Activated CD4-positive, alpha-beta T cell treated with anti-CD3 and anti-CD28 coated beads, Interleukin-2, amount 50 U/mL, for 24 hours (primary cell): ENCODE measurements at places on chromosomes 1 and 21.

GRCh38 chr1:68384321-68384813 lies 65.4 kb downstream of the RPE65 start:
- no peak for DNase-seq

DNA sequence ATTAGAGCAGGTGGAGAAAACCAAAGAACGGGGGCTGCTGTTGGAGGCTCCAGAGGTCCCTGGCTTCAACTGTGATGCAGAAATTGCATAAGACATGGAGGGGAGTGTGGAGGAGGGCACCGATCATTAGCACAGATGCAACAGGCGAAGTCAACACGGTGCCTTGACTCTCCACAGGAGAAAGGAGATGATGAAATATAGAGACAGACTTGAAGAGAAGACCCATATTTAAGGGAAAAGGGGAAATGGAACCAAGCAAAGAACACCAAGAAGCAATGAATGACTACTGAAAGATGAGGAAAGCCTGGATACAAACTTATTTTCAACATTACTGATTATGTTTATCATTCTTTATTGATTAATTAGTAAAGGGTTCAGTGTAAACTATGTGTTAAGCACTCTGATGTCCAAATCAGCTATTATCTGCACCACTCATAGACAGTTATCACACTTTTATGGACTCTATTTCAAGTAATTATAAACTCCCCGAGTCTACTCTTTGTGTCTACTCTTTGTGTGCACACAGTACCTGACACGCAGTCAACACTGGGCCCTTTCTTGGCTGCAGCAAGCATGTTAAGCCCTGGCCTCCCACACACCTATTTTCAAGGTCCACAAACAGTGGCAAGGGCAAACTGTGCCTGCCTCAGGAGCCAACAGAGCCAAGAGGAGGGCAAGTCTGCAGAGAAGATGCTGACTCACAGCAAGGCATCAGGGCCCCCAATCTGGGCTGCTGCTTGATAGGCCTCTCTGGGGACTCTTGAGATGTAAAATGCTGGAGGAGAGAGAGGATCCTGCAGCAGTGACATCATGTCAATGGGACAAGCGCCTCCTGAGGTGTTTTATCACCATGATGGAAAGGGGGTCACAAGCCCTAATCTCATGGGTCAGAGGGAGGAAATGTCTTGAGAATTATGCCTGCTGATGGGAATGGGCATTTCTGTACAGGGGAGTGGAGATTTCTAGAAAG lies 17.6 kb downstream of the PCNX2 start:
- DNase-seq, result no peak

- DNase-seq, result no peak
These were observed 79.0 kb downstream of the RASAL2 start for GRCh38 chr1:178172939-178173338.

- DNase-seq, result no peak
These were observed 33.8 kb downstream of the SIM2 start for GRCh38 chr21:36732761-36733160.

- no peak for DNase-seq
These were observed 323.3 kb downstream of the AJAP1 start for GRCh38 chr1:4977701-4978100.

DNA sequence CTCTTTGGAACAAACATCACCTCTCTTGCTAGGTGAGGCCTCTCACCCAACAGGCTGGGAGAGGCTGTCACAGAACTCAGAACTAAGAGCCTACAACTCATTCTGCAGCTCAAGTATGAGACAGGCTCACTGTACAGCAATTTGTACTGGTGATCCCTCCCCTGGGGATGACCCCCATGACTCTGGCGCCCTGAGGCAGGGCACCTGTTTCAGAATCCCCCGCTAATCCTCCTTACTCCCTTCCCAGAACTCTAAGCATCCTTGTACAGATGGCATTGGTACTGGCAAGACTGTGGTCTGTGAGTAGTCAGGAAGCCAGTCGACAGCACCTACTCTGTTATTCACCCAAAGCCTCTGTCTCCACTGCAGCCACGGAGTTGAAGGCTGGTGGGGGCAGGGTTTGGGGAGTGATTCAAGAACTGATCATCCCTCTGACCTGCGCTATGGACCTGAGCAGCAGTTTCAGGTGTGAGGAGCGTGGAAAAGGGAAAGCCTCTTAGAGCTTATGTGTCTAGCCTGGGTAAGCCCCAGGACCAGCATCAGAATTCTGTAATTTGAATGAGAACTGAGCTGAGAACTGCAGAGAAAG lies 655.5 kb downstream of the KIF26B start:
- DNase-seq, result no peak

DNA sequence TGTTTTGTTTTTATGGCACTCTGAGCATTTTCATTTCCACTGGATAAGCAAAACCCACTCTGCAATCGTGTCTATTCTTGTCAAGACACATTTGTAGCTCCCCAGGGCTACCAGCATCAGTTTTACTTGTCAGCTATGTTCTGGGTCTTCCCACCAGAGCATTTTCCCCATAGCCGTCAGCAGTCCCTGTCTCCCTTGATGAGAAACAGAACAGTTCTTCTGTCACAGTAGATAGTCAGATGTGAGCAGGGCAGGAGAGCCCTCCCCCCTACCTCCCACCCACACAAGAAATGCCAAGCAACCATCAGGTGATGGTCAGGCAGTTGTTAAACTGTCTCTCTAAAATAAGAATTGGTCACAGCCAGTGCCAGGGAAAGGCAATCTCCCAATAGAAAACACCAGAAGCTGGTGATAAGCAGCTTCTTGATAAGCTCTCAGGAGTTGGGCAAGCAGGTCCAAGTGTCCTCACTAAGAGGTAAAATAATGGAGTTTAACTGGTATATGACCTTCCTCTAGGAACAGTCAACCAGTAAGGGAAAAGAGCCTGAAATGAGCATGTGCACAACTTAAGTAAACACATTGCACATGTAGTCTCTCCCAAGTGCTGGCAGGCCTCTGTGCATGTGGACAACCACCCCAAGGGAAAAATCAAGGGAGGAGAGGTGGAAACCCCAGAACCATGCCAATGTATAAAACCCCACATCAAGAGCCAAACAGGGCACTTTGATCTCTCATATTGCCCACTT lies 208.2 kb downstream of the S1PR1 start:
- no peak for DNase-seq

DNA sequence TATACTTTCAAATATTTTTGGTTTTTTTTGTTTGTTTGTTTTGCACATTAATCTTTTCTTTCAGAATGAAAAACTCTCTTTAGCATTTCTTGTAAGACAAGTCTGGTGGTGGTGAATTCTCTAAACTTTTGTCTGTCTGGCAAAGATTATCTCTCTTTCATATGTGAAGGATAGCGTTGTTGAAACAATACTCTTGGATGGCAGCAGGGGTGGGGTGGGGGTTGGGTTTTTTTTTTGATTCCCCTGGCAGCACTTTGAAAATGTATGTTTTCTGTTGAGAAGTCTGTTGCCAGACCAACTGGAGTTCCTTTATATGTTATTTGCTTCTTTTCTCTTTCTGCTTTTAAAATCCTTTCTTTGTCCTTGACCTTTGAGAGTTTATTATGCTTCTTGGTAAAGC lies 160.2 kb downstream of the VAV3 start:
- DNase-seq, result no peak

DNA sequence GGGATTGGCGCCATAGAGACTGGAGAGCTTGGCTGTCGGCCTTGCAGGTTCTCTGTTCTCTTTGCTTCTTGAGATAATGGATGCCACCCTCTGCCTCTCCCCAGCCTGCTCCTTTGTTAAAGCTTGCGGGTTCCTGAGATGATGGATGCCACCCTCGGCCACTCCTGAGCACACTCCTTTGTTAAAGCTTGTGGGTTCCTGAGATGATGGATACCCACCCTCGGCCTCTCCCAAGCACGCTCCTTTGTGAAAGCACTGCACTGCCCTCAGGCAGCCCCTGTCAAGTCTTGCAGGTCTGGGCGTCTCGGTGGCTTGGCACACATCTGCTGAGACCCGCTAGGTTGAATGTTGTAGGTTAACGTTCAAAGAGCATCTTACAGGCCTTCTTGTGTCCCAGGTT lies 76.5 kb downstream of the SCCPDH start:
- no peak for DNase-seq

DNA sequence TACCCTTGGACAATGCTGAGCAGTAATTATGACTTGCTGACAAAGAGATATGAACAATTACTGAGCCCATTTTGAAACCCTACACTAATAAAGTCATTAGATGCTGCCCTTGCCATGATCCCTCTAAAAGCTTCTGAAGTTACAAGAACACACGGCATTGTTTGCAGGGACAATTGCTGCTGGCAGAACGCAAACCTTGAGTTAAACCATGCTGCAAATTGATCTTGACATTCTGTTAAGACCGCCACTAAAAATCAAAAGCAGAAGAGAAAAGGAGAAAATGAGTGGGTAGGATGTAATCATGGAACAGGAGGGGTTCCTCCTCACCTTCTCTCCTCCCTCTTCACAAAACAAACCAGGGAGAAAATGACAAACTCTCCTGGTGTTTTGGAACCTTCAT lies 136.2 kb upstream of the DMRTA2 start:
- DNase-seq, result no peak

DNA sequence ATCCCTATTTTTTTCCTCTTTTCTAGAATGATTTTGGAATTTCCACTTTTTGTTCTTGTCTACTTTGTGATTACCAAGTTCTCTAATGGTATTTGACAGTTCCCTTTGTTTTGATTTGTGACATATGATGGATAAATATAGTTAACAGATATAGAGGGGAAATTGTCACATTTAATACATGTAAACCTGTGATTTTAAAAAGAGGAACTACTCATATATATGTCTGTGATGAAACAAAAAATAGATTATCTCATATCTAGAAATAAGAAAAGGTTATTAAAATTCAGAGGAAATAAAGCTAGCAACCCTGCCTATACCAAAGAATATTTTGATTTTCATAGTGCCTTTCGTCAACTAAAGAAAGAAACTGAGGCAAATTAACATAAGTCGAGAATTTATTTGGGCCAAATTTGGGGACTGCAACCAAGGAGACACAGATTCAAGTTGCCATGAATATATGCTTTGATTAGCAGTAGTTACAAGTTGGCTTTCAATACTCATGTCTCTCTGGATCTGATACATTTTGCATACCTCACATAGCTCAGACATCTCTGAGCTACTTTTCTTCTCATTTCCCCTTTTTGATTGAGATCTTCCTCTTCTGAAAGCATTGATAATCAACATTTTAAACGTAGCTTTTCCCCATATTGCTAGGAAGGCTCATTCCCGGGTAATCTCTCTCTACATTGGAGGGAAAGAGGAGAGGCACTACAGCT lies 15.6 kb upstream of the C21orf91 start:
- DNase-seq, result no peak

DNA sequence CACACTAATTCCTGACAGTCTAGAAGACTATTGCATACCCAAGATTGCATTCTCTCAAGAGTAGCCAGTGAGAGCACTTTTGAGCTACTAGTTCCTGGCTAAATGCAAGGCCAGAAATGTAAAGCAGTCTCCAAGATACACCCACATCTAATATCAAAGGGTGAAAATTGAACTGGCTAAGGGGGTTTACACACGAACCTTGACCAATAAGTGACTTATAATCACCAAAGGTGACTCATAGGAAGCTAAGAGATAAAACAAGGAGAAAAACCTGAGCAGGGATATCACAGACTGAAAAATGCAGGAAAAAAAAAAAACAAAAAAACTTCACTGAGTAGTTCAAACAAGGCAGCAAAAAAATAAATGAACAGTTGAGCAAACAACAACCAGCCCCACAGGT lies 172.2 kb upstream of the RRP15 start:
- no peak for DNase-seq

DNA sequence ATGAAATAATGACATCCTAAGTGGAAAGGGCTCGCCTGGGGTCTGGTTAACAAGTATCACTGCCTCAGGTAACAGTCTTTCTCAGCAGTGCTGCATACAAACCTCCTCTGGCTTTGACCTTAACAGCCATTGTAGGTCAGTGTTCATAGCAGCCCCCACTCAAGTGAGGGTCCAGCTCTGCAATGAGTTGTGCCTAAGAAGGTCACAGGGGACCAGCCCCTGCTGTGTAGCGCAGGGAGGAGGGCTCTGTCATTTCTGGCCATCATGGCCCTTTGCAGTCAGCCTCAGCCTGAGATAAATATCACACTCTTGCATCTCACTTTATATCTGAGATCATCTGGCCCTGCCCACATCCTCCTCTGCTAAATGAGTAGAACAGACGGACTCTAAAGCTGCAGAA lies 18.1 kb upstream of the MYSM1 start:
- no peak for DNase-seq

DNA sequence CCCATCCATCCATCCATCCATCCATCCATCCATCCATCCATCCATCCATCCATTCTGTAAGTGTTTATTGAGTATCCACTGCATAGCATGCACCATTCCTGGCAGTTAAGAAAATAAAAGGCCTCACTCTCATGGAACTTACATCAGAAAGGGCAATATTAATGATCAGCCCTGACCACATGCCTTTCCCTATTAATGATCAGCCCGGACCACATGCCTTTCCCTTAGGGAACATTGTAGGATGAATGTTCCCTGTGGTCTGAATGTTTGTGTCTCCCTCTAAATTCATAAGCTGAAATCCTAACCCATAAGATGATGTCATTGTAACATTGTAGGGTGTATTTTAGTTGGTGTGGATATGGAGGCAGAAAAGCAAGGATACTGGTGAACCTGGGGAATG lies 365.8 kb downstream of the KIF26B start:
- DNase-seq, result no peak

DNA sequence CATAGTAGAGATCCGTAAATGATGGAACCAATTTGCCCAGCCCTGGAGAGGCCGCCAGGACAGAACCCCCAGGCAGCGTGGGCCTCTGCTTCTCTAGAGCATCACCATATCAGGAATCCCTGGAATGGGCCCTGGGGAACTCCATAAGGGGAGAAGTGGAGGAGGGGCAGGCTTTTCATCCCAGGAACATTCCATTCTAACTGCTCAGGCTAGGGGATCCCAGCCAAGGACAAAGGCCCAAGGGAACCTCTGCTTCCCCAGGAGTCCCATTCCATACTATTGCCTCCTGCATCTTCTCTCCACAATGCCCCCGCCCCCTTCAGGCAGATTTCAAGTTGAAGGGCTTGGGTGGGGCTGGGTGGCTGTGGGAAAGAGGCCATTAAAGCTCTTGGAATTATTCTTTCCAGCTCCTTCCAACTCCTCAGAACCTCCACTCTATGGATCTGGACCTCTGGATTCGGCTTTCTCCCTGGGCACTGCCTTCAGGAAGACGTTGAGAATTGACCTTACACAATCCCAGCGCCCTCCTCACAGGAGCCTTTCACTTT lies 6.0 kb downstream of the TRNP1 start:
- DNase-seq, result no peak

DNA sequence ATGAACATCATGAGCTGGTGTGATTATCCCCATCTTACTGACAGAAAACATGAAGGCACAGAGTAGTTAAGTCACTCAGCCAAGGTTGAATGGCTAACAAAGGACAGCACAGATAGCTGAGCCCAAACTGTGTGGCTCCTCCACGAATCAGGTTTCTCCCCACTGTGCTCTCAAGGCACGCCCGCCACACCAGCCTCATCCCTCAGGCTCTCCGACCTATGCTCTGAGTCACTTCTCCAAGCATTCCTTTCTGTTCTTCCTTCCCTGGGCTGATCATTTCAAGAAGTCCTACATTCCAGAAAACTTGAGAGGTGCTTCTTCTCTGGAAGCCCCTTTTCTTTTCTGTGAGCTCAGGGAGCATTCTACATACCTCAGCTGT lies 25.3 kb upstream of the SDC3 start:
- no peak for DNase-seq

GRCh38 chr21:26112127-26112742 lies 58.3 kb downstream of the APP start:
- DNase-seq, result no peak
